ENCODE measurements at places on chromosomes 16 and 17.

- no peak for DNase-seq
Observed at GRCh38 chr17:42653179-42654124, 5.6 kb upstream of the TUBG2 start.

DNA sequence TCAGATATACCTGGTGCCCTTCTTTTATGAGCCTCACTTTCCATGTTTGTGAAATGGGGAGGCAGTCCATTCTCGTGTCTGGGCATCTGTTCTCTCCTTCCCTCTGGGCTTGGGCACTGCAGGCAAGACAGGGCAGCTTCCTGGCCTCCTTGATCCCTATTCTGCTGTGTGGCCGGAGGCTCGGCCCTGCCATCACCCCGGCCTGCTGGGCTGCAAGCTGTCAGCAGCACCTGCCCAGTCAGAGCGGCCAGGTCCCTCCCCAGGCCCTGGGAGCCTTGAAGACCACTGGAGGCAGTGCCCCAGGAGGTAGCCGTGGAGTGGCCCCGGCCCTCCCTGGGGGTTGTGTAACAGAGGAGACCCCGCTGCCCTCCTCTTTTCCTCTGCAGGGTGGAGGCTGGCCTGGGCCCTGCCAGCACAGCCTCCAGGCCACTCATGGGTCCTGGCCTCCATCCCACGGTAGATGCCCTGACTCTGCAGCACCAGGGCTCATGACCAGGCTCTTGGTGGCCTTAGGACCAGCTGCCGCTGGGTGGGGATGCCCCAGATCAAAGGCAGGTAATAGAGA, 9.2 kb downstream of the KCNJ12 start:
- DNase-seq: no peak

GRCh38 chr17:76088041-76088867, 9.3 kb downstream of the ZACN start:
- no peak for DNase-seq

DNA sequence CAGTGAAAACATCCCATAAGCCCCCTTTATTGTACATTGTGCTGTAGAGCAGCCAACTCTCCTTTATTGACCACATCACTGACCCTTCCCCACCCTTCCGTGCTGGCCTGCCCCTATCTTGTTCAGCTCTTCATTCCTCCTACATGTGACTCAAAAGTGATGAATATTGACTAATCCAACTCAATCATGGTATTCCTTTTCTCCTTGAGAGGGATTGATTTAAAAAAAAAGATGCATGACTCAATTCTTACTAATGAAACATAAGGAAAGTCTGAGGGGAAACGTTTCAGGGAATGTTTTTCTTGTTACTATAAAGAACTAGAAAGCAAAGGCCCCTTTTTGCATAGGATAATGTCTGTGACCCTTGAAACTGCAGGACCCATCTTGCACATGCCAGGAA, 125.2 kb upstream of the SOX9 start:
- no peak for DNase-seq

- DNase-seq: no peak
Observed at GRCh38 chr17:78891406-78892061, 11.5 kb downstream of the CEP295NL start.

Measured in HepG2 (cell line).